ENCODE measurements at places on chromosomes 12 and 14.

GRCh38 chr12:76891609-76892008 lies 12.8 kb upstream of the CSRP2 start:
- no peaks in the 10 kb centered on the region for H3K4me1 ChIP-seq
- H3K27me3 ChIP-seq = no peaks in the 10 kb centered on the region
- H3K36me3 ChIP-seq = no peaks in the 10 kb centered on the region
- H3K27ac ChIP-seq = no peak overlapping the region
- DNase-seq = no peak

DNA sequence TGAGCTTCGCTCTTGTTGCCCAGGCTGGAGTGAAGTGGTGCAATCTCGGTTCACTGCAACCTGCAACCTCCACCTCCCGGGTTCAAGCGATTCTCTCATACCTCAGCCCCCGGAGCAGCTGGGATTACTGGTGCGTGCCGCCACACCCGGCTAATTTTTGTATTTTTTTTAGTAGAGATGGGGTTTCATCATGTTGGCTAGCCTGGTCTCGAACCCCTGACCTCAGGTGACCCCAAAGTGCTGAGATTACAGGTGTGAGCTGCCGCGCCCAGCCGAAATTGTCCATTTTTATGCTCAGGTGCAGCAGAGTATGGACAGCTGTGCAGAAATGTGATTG lies 19.2 kb upstream of the CYP46A1 start:
- H3K4me1 ChIP-seq = no peaks in the 10 kb centered on the region
- H3K36me3 ChIP-seq = no peaks in the 10 kb centered on the region
- H3K27ac ChIP-seq = no peak overlapping the region
- H3K4me3 ChIP-seq = no peak overlapping the region

GRCh38 chr14:22650960-22651521 lies 6.9 kb upstream of the OR6J1 start:
- H3K36me3 ChIP-seq = no peaks in the 10 kb centered on the region
- H3K4me1 ChIP-seq = peaks cover under 1% of the 10 kb centered on the region
- DNase-seq = no peak
- H3K4me3 ChIP-seq = no peak overlapping the region
- H3K27ac ChIP-seq = no peak overlapping the region

GRCh38 chr14:22538671-22539228 lies 50.3 kb downstream of the DAD1 start:
- no peak overlapping the region for H3K27ac ChIP-seq
- H3K4me3 ChIP-seq = no peak overlapping the region
- H3K36me3 ChIP-seq = no peaks in the 10 kb centered on the region
- H3K27me3 ChIP-seq = no peaks in the 10 kb centered on the region
- peaks cover 12% of the 10 kb centered on the region for H3K4me1 ChIP-seq
- DNase-seq = no peak

All from IMR-90 (cell line).